Fibroblast of skin of left biceps (primary cell): ENCODE measurements at places on chromosomes 5 and 9.
A peak's percentile ranks its signal among the peaks of the same experiment; 100 is the strongest.

- DNase-seq: peak; percentile 57
Observed at GRCh38 chr5:115686738-115687074, 60.9 kb upstream of the TMED7 start.

- no peak for DNase-seq
Observed at GRCh38 chr5:110134963-110135935, 445.5 kb downstream of the MAN2A1 start.

DNA sequence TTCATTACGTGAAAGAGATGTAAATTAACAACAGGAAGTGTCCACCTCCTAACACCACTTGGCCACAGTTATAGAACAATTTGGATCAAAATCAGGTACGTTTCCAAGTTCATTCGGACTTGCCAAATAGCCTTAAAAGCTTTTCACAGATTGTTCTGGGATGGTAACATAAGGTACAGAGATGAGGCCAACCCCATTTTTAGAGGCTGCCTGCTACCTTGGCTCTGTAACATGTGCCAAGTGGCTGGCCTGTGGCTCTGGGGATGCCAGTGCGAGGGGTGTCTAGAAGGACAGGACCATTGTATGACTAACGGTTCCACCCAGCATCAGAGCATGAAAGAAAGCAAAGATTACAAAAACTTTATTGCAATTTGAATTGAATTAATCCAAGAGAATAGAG, 91.0 kb downstream of the LHFPL2 start:
- no peak for DNase-seq

- DNase-seq: no peak
Observed at GRCh38 chr9:2628919-2629318, 7.3 kb downstream of the VLDLR start.
